Dorsolateral prefrontal cortex (tissue), 122 donors: ENCODE measurements at places on chromosomes 4 and X.

GRCh38 chr4:15682242-15683142 lies 865 bp downstream of the FAM200B start:
- no peak for DNase-seq

DNA sequence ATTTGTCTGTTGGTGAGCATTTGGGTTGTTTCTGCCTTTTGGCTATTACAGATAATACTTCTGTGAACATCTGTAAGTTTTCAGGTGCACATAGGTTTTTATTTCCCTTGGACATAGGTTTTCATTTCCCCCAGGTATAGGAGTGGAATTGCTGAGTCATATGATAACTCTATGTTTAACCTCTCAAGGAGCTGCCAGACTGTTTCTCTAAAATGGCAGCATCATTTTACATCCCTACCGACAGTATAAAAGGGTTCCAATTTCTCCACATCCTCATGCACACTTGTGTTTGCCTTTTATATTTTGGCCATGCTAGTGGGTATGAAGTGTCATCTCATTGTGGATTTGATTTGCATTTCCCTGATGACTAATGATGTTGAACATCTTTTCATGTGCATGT lies 53.5 kb downstream of the TMEM164 start:
- DNase-seq, result no peak

DNA sequence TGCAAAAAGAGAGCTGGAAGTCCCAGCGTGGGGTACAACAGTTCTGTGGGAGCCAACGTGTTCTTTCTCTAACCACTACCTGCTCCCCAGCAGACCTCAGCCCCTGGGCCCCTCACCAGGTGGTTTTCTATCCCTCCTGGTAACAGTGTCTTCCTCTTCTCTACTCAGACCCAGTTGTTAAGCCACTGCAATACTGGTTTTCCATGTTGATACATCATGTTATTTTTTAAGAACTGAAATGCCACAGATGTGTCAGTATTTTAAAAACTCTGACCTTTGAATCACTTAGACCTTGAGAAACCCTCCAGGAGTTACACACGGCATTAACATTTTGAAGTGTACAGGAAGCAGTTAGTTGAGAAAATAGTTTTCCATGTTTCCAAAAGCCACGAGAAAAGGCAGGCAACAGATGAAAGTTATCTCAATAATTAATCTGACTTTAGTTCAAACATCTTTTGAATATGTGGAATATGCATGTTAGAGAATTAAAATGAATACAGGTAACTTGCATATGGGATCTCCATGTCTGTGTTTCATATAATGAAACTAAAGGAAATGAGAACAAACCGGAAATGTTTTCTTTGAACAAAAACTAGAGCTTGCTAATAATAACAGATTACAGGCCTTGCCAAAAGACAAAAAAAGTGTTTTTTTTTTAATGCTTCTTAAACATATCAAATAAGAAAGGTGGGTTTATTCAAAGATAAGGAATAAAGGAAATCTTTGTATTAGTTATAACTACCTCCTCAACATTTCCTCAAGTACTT lies 108.8 kb downstream of the ZNF827 start:
- DNase-seq, result no peak

GRCh38 chr4:122003335-122003734 lies 51.5 kb upstream of the TRPC3 start:
- no peak for DNase-seq

GRCh38 chrX:132883358-132883915 lies 75.0 kb downstream of the HS6ST2 start:
- DNase-seq, result no peak

DNA sequence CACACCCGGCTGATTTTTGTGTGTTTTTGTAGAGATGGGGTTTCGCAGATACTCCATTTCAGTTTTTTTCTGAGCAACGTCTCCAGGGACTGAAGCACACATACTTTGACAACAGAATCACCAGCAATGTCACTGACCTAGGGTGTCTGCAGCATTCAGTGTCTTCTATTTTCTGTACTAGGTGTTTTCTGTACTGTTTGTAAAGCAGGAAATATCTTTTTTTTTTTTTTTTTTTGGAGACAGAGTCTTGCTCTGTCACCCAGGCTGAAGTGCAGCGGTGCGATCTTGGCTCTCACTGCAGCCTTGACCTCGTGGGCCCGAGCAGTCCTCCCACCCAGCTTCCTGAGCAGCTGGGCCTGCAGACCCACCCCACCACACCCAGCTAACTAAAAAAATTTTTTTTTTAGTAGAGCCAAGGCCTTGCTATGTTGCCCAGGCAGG lies 8.9 kb downstream of the ADD1 start:
- no peak for DNase-seq

- DNase-seq, result no peak
Measured at GRCh38 chr4:124839786-124840390, 127.4 kb upstream of the ANKRD50 start.
